ENCODE measurements at places on chromosomes 5 and 9. TPM values are rescaled to one million over a fixed set of nuclear protein-coding genes. Genes with fewer than 3 reads are reported as not detected.

The SLIT3 gene
- total RNA-seq = 7.4 TPM

The ADAMTS2 gene
- total RNA-seq = 0.68 TPM

The OGN gene
- not detected for total RNA-seq

The LVRN gene
- total RNA-seq = 0.41 TPM

The ZNF608 gene
- 30.9 TPM for total RNA-seq

The SPINK5 gene
- total RNA-seq = 0.12 TPM

The TERT gene
- total RNA-seq = not detected

The ANXA6 gene
- 329 TPM for total RNA-seq

The IFNA13 gene
- not detected for total RNA-seq

The WHRN gene
- 1.9 TPM for total RNA-seq

Measured in glomerular endothelial cell (primary cell).